ENCODE measurements at places on chromosomes 11 and 22.

DNA sequence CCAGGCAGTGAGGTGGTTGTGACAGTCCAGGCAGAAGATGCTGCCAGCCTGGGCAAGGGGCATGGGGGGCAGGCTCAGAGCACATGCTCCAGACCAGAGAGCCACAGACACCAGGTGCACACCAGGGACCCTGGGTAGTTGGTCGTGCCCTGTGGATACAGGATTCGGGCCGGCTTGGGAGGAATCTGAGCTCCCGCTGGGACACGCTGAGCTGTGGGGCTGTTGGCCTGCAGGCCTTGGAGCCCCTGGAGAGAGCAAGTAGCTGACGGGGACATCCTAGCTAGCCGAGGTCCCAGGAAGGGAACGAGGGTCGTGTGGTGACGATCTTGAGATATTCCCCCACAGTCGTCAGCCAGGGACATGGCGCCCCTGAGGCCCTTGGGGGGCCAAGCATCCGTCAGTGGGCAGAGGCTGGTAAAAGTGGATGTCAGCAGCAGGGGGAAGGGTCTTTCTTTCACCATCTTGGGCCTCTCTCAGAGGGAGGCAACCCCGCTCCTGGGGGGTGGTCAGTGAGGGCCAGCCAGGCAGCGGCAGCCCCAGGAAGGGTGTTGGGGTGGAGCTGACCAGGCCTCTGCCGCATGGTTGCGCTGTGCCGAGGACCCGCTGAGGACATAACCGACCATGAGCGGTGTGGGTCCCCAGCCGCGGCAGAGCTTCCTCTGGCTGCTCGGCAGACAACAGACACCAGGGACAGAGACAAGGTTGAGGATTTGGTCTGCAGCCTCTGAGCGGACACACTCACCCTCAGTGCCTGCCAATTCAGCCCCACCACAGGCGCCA, 44.0 kb downstream of the CDKN1C start:
- H3K27me3 ChIP-seq = no peaks in the 10 kb centered on the region
- ATAC-seq = no peak
- H3K4me1 ChIP-seq = no peaks in the 10 kb centered on the region
- H3K27ac ChIP-seq = no peak overlapping the region

- ATAC-seq = peak; percentile 69
- peaks cover 26% of the 10 kb centered on the region for H3K27me3 ChIP-seq
- no peak overlapping the region for H3K27ac ChIP-seq
- no peaks in the 10 kb centered on the region for H3K36me3 ChIP-seq
- no peak overlapping the region for H3K4me3 ChIP-seq
- H3K4me1 ChIP-seq = peaks cover 10% of the 10 kb centered on the region
Observed at GRCh38 chr11:60504219-60504905, 10.8 kb upstream of the MS4A13 start.

DNA sequence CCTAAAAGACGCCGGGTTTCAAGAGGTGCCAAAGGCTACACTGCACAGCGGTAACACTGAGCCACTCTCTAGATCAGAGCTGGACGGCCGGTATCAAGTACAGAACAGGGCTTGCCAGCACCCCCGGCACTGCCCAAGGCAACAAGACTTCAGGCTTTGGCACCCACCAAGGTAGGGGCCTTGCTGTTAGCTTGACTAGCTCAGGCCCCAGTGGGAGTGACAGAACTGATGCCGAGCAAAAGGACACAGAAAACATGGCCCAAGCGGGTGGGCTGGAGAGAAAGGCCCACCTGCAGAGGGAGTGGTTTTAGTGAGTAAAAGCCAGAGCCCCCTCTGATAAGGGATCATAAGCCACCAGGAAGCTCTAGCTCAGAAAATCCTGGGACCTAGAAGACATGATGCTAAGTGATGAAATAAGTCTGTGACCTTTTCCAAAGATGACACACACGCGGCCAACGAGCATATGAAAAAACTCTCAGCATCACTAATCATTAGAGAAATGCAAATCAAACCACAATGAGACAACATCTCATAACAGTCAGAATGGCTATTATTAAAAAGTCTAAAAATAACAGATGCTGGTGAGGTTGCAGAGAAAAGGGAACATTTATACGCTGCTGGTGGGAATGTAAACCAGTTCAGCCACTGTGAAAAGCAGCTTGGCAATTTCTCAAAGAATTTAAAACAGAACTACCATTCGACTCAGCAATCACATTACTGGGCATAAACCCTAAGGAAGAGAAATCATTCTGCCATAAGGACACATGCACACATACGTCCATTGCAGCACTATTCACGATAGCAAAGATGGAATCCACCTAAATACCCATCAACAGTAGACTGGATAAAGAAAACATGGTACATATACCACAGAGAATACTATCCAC, 12.9 kb downstream of the EHD1 start:
- peaks cover 64% of the 10 kb centered on the region for H3K36me3 ChIP-seq
- H3K4me1 ChIP-seq = peaks cover 45% of the 10 kb centered on the region
- H3K4me3 ChIP-seq = peak overlapping the region; percentile 78
- peak overlapping the region; percentile 93 for H3K27ac ChIP-seq
- H3K27me3 ChIP-seq = no peaks in the 10 kb centered on the region
- peak; percentile 50 for ATAC-seq

DNA sequence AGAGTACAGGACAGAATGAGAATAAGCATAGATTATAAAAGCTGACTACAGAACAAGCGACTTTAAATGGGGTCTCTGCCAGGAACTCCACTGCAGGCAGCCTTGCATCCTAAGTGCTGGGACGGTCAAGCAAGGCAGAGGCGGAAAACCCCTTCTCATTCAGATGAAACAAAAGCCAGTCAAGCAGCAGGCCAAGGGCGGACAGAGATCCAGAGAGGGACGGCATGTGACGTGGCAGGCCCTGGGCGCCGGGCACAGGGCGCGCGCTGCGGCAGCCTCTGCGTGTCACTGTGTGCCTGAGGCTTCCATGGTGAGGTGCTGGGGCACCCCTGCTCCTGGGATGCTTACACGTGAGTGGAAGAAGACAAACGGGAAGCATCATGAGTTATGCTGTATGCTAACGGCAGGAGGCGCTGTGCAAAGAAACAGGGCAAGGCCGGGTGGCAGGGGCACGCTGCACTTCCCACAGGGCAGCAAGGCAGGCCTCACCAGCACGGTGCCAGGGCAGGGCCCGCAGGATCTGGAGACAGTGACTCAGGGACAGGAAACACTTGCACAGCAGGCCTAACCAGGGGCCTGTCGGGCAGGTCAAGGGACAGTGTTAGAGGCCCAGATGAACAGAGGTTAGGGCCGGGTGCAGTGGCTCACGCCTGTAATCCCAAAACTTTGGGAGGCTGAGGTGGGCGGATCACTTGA, 6.2 kb downstream of the TOLLIP start:
- ATAC-seq = peak; percentile 31
- H3K27me3 ChIP-seq = no peaks in the 10 kb centered on the region
- peaks cover 23% of the 10 kb centered on the region for H3K36me3 ChIP-seq
- H3K27ac ChIP-seq = peak overlapping the region; percentile 21
- H3K4me3 ChIP-seq = no peak overlapping the region

GRCh38 chr11:13227676-13228255, 49.8 kb upstream of the BMAL1 start:
- no peaks in the 10 kb centered on the region for H3K27me3 ChIP-seq
- H3K27ac ChIP-seq = no peak overlapping the region
- no peak for ATAC-seq
- no peak overlapping the region for H3K4me3 ChIP-seq
- no peaks in the 10 kb centered on the region for H3K36me3 ChIP-seq

DNA sequence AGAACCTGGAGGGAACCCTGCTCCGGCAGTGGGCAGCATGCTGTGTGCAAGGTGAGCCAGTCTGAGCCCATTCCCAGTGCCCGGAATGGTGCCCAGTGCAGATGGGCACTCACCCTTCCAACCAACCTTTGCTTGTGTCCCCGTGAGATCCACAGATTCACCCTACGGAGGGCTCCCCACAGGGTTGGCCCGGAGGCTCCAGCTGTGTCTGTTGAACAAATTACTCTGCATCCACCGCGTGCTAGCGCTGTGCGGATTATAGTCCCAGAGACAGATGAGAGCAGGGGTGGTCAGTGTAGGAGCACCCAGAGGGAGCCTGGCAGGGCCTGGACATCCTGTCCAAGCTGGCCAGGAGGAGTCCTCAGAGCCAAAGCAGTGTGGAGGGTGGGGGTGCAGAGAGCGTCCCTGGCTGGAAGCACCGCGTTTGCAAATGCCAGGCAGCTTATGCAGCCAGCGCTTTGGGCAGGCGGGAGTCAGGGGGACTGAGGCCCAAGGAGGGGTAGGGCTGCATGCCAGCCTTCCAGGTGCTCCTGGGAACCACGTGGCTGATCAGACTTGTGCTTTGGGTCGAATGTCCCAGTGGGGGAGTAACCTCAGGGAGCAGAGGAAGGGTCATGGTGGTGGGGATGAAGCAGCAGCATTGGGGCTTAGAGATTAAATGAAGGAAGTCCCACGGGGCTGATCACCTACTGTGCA, 80.5 kb downstream of the KCNQ1 start:
- H3K27ac ChIP-seq = peak overlapping the region; percentile 84
- no peaks in the 10 kb centered on the region for H3K4me1 ChIP-seq
- no peak for ATAC-seq
- peak overlapping the region; percentile 27 for H3K4me3 ChIP-seq
- H3K27me3 ChIP-seq = no peaks in the 10 kb centered on the region

DNA sequence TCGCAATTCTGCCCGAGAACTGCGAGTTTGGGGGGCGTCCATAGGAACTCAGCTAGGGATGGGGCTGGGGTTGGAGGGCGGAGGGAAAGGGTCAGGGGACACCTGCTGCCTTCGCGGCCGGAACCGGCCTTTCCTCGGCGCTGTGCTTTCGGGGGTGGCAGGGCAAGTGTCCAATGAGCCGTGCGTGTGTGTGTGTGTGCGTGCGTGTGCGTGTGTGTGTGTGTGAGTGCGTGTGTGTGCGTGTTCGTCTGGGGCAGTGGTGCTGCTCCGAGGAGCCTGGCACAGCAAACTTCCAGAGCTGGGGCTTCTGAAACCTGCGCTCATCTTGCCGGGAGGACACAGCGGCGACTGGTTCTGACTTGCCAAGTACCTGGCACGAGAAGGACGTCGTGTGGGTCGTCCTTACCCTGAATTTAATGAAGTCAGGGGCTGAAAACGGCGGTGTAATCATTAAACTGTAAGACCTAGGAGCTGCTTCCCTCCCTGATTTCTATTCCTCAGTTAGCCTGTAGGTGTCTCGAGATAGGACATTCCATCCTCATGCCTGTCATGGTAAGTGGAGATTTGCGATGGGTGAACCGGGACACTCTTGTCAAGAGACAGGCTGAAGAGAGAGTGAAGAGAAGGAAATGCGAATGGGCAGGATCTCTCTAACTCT, 27.0 kb upstream of the AMOTL1 start:
- ATAC-seq = no peak
- no peak overlapping the region for H3K27ac ChIP-seq
- no peaks in the 10 kb centered on the region for H3K4me1 ChIP-seq
- peak overlapping the region; percentile 53 for H3K4me3 ChIP-seq
- peaks cover 36% of the 10 kb centered on the region for H3K27me3 ChIP-seq

GRCh38 chr11:31764261-31764660, 46.9 kb downstream of the PAX6 start:
- no peak for ATAC-seq
- H3K4me3 ChIP-seq = no peak overlapping the region
- no peak overlapping the region for H3K27ac ChIP-seq
- no peaks in the 10 kb centered on the region for H3K4me1 ChIP-seq
- H3K36me3 ChIP-seq = no peaks in the 10 kb centered on the region

DNA sequence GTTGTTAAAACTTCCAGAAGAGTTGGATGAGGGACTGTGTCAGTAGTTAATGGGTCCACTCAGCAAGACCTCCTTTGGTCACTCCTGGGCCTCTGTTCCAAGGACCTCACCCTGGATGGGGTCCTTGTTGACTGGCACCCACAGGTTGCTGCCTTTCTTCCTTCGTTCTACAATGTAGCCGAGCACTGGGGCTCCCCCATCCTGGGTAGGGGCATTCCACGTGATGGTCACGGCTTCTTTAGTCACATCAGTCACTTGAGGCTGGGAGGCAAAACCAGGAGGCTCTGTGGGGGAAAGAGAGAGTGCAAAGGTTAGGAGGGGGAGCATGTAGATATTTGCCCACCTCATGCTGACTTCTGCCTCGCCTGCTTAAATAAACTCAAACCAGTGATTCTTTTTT, 12.0 kb downstream of the TMEM86A start:
- H3K36me3 ChIP-seq = no peaks in the 10 kb centered on the region
- H3K27me3 ChIP-seq = peaks cover 3% of the 10 kb centered on the region
- ATAC-seq = peak; percentile 36
- no peak overlapping the region for H3K4me3 ChIP-seq
- H3K4me1 ChIP-seq = peaks cover 8% of the 10 kb centered on the region

- H3K27me3 ChIP-seq = no peaks in the 10 kb centered on the region
- no peak for ATAC-seq
- no peak overlapping the region for H3K4me3 ChIP-seq
- H3K4me1 ChIP-seq = no peaks in the 10 kb centered on the region
- H3K27ac ChIP-seq = no peak overlapping the region
Observed at GRCh38 chr22:46390652-46391301, 55.3 kb downstream of the TRMU start.

DNA sequence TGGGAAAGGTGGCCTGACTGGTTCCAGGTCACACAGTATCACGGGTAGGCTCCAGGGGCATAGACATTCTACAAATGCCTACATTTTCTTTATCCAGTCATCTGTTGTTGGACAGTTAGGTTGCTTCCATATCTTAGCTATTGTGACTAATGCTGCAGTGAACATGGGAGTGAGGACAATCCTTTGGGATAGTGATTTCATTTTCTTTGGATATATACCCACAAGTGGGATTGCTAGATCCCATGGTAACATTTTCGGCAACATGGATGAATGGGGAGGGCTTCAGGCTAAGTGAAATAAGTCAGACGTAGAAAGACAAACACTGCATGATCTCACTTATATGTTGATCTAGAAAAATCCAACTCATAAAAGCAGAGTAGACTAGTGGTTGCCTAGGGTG, 744.3 kb downstream of the NTM start:
- H3K4me1 ChIP-seq = no peaks in the 10 kb centered on the region
- no peak overlapping the region for H3K4me3 ChIP-seq
- no peaks in the 10 kb centered on the region for H3K36me3 ChIP-seq
- no peak for ATAC-seq

DNA sequence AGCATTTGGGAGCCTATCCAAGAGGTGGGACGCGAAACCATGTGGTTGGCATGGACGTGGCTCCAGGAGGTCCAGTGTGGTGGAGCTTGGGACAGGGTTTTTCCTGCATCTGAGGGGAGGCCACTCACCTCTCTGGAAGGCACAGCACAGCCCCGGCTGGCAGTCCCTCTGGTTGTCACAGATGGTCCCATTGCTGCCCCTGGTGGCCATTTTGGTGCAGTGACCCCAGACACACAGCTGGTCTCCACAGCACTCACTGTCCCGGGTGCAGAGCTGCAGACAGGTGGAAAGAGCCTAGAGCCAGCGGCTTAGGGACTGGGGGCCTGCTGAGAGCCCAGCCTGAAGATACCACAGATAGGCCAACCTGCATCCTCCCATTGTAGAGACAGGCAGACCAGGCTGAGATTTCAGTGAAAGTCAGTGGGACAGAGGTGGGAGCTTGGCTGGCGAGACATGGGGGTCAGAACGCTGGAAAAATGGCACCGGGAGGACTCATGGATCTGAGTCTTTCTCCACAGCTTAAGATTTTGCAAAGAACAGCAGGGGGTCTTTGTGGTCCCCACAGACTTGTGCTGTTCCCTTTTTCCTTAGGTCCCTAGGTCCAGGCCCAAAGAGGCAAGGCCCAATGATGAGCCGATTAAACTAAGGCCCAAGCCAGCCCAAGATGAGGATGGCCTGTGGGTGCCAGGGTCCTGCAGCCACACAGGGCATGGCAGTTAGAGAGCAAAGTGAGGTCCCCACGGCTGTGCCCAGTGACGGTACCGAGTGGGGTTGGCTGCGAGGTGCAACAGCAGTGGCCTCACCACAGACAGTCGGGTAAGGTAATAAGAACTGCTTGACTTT, 41.4 kb downstream of the DKK3 start:
- no peaks in the 10 kb centered on the region for H3K36me3 ChIP-seq
- H3K4me1 ChIP-seq = peaks cover 3% of the 10 kb centered on the region
- no peak overlapping the region for H3K4me3 ChIP-seq
- no peaks in the 10 kb centered on the region for H3K27me3 ChIP-seq
- H3K27ac ChIP-seq = no peak overlapping the region

All from activated T-helper 17 cell treated with anti-CD3 and anti-CD28 coated beads, Interleukin-2, amount 50 U/mL, for 72 hours (primary cell).